Esophagus muscularis mucosa (tissue), 4 donors: ENCODE measurements at places on chromosomes 11 and 22.
A peak's percentile ranks its signal among the peaks of the same experiment; 100 is the strongest.

- DNase-seq, result no peak
Measured at GRCh38 chr22:39515266-39516050, 4.9 kb upstream of the ATF4 start.

DNA sequence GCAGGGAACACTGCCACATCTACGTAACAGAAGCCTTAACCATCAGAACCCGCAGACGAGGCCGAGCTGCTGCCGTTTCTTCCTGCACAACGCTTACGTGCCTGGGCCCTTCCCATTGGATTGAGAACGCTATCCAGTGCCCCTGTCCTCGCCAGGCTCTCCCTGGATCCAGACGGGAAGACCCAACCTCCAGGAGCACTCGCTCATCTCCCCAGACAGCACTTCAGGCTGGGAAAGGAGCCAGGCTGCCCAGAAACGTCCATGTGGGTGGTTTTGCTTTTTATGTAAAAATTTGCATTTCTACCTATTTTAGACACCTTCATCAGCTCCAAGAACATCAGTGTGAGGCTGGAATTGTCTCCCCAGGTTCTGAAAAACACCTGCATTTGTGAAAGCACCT lies 7.3 kb upstream of the CRYBB3 start:
- DNase-seq, result no peak

GRCh38 chr11:122813894-122814270 lies 24.4 kb upstream of the CRTAM start:
- no peak for DNase-seq

- no peak for DNase-seq
Measured at GRCh38 chr11:130381317-130381716, 47.1 kb downstream of the ADAMTS8 start.

GRCh38 chr22:30238661-30239487 lies 7.7 kb downstream of the LIF start:
- peak; percentile 94 for DNase-seq

DNA sequence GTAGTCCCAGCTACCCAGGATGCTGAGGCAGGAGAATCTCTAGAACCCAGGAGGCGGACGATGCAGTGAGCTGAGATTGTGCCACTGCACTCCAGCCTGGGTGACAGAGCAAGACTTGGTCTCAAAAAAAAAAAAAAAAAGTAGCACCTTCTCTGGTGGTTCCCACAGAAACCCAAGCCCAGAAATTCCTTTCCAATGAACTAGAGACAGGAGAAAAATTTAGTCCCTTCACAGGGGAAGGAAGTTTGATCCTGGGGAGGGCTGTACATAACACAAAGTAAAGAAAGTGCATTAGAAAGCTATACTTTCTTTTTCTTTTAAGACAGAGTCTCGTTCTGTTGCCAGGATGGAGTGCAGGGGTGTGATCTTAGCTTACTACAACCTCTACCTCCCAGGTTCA lies 25.5 kb upstream of the APOA1 start:
- DNase-seq, result no peak

GRCh38 chr11:104442321-104442720 lies 278.4 kb upstream of the PDGFD start:
- no peak for DNase-seq

DNA sequence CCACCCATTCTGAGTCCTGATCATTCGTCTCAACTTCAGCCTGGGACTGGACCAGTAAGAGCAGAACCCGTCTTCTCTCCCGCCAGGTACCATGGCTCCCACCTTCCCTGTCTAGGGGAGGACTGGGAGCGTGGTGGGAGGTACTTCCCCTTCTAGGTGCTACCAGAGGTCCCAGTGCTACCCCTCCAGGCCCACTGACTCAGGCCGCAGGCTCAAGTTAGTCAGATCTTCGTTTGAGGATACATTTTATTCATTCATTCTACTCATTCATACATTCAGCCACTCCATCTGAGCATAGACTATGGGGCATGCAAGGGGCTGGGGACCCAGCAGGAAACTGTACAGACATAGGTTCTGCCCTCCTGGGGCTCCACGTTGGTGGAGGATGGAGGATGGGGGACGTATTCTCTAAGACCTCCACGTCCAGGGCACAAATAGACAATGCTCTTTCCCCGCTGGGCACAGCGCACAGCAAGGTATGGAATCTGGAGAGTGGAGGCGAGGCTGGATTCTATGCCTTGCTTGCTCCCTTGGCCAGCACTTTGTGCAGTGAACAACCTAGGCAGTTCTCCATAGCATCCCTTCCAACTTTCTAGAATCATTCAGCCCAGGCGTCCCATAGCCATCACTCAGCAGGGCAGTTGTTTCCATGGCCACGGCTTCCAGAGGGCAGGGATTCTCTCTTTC lies 1.0 kb upstream of the RAB3IL1 start:
- DNase-seq, result no peak

DNA sequence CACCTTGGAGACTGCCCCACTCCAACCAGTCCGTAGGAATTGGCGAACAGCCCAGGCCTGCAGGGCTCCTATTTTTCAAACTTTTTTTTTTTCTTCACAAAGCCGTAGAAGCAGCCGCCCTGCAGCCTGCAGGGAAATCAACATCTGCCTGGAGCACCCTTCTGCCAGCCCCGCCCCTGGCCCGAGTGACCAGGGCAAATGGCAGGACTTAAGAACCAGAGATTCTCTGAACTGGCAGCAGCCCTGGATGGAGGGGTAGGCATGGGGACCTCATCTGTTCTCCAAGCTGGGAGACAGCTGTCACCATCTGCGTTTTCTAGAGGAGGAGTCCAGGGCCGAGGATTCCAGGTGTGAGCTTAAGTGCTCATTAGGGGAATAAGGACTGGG lies 5.6 kb downstream of the SCN2B start:
- DNase-seq, result no peak

- no peak for DNase-seq
Measured at GRCh38 chr11:12719221-12719620, 45.0 kb downstream of the TEAD1 start.

GRCh38 chr22:46149512-46150033 lies 753 bp upstream of the PPARA start:
- no peak for DNase-seq

- DNase-seq, result no peak
Measured at GRCh38 chr22:43273902-43274484, 69.2 kb downstream of the SCUBE1 start.

DNA sequence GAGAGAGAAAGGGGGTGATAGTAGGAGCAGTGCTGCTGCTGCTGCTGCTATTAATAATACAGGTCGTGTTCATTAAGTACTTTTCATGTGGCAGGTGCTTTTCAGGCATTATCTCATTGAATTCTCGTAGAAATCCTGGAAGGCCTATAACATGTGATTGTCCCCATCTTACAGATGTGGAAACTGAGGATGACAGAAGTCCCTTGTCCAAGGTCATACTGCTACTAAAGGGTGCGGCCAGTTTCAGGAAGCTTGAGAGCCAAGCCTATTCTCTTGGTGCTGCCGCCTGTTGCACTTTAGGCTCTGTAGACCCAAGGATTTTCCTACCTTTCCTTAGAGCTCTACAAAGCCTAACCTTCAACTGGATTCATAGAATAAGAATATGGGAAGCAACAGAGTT lies 193.3 kb downstream of the DBX1 start:
- DNase-seq, result no peak

GRCh38 chr11:66111158-66111557 lies 41.1 kb downstream of the PACS1 start:
- DNase-seq, result no peak

- DNase-seq, result no peak
Measured at GRCh38 chr11:122711831-122712381, 56.4 kb downstream of the UBASH3B start.

- DNase-seq, result no peak
Measured at GRCh38 chr22:36356708-36357624, 30.8 kb downstream of the MYH9 start.

- DNase-seq, result peak; percentile 90
Measured at GRCh38 chr11:134755535-134755934, 343.5 kb upstream of the B3GAT1 start.

GRCh38 chr22:50678651-50679521 lies 6.3 kb downstream of the SHANK3 start:
- no peak for DNase-seq

DNA sequence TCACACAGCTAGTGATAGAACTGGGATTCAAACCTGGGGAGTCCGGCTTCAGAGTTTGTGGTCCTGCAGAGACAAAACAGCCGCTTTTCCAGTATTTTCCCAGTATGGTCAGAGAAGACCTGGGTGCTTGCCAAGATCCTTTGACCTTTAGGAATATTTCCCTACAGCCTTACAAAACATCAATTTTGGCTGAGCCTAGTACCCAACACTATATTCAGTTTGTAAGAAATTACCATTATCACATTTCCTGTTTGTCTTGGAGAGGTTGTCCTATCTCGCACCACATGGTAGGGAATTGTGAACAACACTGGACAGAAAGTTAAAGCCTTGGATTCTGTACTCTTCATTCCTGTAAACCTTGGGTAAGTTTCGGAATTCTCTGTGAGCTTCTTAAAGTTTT lies 10.7 kb upstream of the NEU3 start:
- DNase-seq, result no peak

GRCh38 chr11:72816404-72816990 lies 2.3 kb downstream of the ATG16L2 start:
- DNase-seq, result no peak

DNA sequence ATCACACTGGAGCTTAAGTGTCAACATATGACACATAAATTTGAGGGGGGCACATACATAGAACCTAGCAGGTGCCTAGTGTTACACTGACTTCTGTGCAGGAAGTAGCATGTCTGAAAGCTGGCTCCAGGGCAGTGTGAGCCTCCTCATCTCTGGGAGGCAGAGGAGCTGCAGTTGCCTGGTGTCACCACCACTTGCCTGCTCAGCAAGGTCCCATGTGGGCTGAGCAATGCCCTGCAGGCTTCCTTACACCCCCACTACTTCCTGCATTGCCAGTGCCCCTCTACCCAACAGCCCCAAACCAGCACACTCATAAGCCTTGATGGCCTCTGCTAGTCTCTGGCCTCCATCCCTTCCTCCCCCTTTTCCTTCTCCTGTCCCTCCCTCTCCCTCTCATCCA lies 165.8 kb downstream of the BUD13 start:
- no peak for DNase-seq

GRCh38 chr22:32652645-32653270 lies 148.7 kb upstream of the TIMP3 start:
- no peak for DNase-seq

GRCh38 chr22:38777087-38777671 lies 16.8 kb downstream of the DNAL4 start:
- DNase-seq, result no peak

GRCh38 chr11:111310723-111311122 lies 12.4 kb downstream of the POU2AF3 start:
- DNase-seq, result peak; percentile 70

GRCh38 chr11:32115446-32115845 lies 24.6 kb downstream of the RCN1 start:
- peak; percentile 55 for DNase-seq

DNA sequence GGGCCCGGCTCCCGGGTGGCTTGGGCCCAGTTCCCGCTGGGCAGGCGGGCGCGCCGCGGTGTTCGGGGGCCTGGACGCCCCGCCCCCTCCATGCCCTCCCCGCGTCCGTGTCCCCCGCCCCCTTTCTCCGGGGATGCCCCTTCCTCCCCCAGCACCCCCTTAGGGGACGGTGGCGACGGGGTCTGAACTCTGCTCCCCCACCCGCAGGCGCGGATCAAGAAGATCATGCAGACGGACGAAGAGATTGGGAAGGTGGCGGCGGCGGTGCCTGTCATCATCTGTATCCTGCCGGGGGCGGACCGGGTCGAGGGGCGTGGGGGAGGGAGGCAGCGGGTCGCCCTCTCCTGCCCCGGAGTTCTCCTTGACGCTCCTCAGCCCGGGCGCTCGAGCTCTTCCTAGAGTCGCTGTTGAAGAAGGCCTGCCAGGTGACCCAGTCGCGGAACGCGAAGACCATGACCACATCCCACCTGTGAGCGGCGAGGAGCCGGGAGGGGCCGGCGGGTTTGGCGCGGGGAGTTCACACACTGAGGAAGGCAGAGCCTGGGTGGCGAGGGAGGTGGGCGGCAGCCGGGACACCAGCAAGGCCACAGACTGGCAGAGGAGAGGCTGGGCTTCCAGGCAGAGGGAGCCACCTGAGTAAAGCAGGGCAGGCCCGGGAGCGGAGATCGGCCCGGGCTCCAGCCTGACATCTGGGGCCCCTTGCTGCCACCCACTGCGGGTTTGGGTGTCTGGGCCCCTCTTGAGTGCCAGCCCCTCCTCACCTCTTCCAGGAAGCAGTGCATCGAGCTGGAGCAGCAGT lies 546 bp downstream of the DRAP1 start:
- DNase-seq, result no peak

DNA sequence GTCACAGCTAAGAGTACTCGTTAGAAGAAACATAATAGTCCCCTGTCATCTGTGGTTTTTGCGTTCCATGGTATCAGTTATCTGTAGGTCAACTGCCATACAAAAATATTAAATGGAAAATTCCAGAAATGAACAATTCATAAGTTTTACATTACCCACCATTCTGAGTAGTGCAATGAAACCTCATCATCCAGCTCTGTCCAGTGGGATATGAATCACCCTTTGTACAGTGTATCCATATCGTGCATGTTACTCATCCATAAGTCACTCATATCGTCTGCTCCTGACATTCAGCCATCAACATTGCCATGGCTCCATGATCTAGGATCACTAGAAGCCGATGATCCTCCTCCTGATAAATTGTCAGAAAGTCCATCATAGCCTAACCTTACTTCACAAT lies 174.9 kb upstream of the C11orf87 start:
- DNase-seq, result no peak

GRCh38 chr11:5923794-5924193 lies 18.3 kb upstream of the OR56A3 start:
- no peak for DNase-seq

DNA sequence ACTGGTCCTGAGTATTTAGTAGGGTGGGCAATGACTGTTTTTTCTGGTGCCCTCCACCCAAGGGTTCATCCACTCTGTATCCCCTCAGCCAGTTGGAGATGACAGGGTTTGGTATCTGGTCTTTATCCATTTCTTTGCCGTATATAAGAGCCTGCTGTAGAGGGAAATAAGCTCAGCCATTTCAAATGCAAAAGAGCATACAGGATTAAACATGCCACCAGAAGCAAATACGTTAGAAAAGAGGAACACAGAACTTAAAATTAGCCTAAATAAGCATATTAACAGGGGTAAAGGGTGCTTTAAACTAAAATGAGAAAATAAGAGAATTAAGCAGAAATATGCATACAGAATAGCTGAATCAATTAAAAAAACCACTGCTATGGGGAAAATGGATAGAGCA lies 27.8 kb upstream of the TOP3B start:
- no peak for DNase-seq

- DNase-seq, result peak; percentile 68
Measured at GRCh38 chr11:15563054-15563453, 448.3 kb downstream of the INSC start.

- DNase-seq, result no peak
Measured at GRCh38 chr22:44482776-44483175, 15.3 kb downstream of the RTL6 start.
